Activated B cell treated with CpG ODN at 0.5 μM for 24 hours (primary cell): ENCODE measurements at places on chromosomes 7 and 10.
A peak's percentile ranks its signal among the peaks of the same experiment; 100 is the strongest.

DNA sequence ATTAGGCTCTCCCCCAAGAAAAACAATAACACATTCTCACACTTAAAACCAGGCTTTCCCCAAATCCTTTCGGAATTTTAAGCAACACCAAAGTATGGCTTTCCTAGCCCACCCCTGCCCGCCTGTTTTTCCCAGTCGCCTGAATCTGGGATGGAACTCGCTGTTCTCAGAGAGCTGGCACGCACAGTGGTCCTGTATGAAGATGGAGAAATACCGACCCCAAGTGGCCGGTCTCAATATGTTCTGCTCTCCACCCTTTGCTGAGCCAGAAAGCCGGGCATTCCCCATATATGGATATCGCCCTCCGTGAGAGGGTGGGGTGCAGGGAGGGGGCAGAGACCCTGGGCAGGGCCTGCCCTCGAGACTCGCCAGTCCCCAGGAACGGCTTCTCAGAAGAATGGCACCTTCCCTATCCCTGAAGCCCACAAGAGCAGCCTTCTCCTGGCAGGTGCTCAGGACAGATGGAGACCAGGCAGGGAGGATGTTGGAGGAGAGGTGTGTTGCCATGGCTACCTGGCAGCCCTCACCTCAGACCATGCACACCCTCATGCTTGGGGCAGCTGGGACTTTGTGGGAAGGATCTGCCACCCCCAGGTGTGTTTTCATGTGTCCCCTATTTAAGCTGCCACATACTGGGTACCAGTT is 3.4 kb downstream of the TACR2 start:
- peak; percentile 22 for DNase-seq

DNA sequence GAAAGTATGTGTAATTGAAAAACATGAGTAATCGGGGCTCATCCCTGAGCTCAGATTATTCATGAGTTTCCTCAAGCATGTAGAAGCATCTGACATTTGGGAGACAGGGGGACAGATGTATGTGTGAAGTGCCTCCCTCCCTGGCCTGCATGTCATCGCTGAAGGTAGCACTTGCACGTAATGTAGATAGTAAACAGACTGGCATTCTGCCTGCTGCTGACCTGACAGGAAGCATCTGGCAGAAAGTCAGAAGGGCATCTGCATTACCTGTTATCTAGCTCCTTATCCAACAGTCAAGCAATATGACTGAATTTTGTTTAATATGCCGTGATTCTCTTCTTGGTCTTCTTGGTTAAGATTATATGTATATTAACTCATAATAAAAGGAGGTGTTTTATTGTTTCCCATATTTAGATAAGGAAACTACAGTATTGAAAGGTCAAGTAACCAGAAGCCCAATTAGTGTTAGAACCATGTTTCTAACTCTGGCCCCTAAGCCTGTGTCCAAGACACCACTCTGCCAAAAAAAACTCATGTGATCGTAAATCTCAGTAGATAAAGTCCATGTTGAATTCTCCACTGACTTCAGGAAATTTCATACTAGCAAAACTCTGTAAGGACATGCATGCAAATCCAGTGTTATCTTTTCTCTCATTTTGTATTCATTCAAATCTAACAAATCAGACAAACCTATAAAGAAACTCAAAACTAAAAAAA is 918.1 kb upstream of the MBL2 start:
- DNase-seq = no peak

DNA sequence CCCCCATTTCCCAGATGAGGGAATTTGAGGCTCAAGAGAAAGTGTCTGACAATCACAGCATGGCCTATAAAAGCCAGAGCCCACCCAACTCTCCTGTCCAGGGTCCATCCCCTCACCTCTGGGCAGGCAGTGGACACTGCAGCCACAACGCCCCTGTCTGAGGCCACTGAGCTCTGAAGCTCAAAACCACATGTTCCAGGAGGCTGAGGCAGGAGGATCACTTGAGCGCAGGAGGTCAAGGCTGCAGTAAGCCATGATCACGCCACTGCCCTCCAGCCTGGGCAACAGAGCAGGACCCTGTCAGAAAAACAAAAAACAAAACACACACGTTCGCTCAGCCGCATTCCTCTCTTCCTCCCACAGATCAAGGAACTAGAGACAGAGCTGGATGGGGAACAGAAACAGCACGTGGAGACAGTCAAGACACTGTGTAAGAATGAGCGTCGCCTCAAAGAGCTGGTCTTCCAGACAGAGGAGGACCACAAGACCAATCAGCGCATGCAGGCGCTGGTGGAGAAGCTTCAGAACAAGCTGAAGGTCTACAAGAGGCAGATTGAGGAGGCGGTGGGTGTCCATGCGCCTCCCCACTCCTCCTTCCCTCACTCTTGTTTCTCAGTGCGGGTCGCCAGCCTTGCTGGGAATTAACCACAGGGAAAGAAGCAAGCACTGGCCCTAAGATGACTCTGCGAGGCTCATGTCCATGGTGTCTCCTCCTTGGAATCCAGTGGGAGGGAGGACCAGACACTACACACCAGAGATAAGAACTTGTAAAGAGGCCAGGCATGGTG is 20.0 kb upstream of the ARPC1A start:
- no peak for DNase-seq

DNA sequence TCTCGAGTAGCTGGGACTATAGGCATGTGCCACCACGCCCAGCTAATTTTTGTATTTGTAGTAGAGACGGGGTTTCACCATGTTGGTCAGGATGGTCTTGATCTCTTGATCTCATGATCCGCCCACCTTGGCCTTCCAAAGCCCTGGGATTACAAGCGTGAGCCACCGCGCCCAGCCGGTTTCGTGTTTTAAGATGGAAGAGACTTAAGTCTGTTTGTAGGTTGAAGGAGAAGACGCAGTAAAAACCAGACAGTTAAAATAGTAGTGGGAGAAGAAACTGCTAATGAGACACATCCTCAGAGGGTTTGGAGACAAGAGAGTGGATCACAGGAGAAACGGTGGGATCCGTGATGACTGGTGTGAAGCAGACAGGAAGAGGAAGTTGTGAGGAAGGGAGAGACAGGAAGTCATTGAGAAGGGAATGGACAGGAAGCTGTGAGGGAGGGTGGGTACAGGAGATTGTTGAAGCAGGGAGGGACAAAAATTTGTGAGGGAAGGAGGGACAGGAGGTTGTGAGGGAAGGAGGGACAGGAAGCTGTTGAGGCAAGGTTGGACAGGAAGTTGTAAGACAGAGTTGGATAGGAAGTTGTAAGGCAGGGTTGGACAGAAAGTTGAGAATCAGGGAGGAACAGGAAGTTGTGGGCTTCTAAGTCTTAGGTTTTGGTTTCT is 115.5 kb downstream of the WDFY4 start:
- no peak for DNase-seq

DNA sequence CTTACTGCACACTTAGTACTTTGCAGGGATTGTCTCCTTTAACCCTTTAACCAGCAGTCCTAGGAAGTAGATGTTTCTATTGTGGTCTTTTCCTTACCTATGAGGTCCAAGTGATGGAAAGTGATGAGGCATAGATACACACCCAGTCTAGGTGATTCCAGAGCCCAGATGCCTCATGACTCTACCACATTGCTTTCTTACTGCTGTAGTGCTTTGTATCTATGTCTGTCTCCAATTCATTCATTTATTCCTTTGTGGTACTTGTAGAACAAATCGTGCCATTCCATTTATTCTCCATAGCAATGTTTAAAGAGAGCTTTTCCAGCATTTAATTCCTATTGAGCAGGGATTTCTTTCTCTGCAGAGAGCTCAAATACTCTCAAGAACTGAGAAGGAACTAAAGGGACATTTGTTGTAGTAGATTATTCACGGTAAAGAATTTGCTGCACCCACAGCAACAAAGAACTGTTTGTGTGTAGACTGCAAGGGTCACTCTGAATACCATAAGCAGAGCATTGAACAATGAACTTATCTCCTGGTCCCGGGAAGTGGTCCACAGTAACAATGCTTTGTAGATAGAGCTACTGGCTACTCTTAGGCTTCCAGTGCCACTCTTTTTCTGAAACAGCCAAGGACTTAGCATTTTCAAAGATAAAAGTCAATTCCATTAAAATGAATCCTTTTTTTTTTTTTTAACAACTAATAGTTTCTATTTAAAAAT is 337.0 kb downstream of the PTEN start:
- DNase-seq = no peak

- no peak for DNase-seq
Measured at GRCh38 chr7:7207876-7208275, 25.5 kb downstream of the C1GALT1 start.

- no peak for DNase-seq
Measured at GRCh38 chr10:33098951-33099663, 141.1 kb upstream of the ITGB1 start.

- DNase-seq = no peak
Measured at GRCh38 chr7:28301148-28301641, 111.1 kb upstream of the CREB5 start.
